ENCODE measurements at places on chromosomes 2 and 18. TPM values are rescaled to one million over a fixed set of nuclear protein-coding genes. Genes with fewer than 3 reads are reported as not detected.

GRCh38 chr2:109549016-109549590 lies 64.7 kb downstream of the SEPTIN10 start:
- DNase-seq: no peak

GRCh38 chr2:56088411-56088810 lies 95.4 kb upstream of the CCDC85A start:
- DNase-seq: no peak

- no peak for DNase-seq
Observed at GRCh38 chr2:45941531-45942236, 290.2 kb downstream of the PRKCE start.

- DNase-seq: no peak
Observed at GRCh38 chr2:144712550-144712940, 192.6 kb upstream of the ZEB2 start.

DNA sequence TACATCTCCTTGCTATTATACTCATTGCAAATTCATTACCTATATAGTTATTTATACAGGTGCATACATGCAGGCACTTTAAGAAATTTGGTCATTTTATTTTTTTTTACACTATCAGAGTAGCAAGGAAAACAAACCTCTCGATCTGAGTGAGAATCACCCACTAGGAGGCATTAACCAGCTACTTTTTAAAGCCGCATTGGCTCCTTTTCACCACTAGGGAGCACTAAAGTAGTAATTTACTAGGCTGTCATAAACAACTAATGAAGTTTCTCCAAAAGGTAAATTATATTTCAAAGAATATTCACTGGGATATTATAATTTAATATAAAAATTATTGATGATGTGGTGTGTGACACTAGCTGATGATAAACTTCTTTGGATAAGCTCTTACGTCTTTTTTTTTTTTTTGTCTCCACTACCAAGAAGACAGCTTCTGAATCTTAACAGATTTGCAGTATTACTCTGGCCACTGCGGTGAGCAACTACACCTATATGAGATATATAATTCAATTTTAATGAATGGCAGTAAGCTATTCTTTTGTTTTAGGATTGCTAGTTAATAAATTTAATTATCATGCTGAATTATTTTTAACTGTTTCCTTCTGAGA lies 101.9 kb downstream of the NOL4 start:
- peak; percentile 43 for DNase-seq

The PRSS56 gene
- total RNA-seq: not detected

GRCh38 chr18:4193086-4193485 lies 262.0 kb downstream of the DLGAP1 start:
- DNase-seq: peak; percentile 41

The CYTIP gene
- total RNA-seq: 8.2 TPM

- DNase-seq: peak; percentile 66
Observed at GRCh38 chr18:845152-845819, 33.2 kb upstream of the YES1 start.

DNA sequence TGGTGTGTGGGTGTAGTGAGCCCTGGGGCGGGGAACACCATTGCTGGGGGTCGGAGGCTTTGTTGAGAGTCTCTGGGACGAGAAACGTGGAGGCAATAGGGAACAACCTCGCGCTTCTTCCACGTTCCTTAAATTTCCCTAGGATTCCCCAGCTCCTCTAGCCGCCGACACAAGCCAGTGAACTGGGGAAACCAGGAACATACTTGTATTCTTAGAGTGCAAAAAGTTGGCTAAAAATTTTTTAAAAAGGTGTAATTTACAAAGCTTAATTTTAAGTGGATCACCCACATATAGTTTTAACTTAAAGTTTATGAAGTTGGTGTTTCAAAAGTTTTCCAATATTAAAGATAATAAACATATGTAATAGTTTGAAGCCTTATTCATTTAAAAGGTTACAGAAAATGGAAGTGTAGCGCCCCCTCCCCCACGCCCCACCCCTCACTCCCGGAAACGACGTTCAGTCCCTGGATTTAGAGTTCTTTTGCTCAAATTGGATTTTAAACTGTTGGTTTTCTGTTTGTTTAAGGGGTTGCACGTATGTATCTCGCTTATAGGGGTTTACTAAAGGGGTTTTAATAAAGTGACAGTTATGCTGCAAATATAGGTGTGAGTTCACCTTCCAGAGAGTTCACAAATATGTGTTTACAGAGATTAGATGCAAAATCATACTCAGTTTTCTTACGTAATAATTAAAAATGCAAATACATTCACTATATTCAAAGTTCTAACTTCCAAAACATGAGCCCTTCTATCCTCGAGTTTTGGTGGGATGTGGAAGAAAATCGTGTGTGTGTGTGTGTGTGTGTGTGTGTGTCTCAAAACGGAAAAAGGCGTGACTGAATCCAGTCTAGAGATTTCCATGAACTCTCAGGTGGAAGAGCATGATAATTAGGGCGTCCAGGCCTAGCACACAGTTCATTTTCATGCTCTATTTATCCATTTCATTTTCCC lies 872 bp downstream of the DSG2 start:
- no peak for DNase-seq

DNA sequence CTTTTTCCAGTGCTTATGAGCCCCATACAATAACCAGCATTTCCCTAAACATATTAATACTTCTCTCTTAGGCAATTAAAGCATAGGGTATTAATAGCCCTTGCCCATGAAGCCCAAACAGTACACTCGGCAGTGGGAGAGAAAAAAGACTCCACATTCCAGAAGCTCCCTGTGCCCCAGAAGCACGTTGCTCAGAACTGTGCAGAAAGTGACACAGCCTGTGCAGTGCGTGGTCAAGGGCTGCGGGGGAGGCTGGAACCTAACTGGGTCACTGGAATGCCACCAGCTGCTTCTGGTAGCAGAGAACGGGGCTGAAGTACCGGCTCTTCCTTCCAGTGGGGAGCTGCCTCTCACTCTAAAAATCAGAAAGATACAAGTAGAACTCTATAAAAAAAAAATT lies 32.7 kb downstream of the EIPR1 start:
- DNase-seq: no peak

GRCh38 chr2:134555411-134555810 lies 163.4 kb downstream of the TMEM163 start:
- DNase-seq: no peak

The CRYGC gene
- total RNA-seq: not detected

DNA sequence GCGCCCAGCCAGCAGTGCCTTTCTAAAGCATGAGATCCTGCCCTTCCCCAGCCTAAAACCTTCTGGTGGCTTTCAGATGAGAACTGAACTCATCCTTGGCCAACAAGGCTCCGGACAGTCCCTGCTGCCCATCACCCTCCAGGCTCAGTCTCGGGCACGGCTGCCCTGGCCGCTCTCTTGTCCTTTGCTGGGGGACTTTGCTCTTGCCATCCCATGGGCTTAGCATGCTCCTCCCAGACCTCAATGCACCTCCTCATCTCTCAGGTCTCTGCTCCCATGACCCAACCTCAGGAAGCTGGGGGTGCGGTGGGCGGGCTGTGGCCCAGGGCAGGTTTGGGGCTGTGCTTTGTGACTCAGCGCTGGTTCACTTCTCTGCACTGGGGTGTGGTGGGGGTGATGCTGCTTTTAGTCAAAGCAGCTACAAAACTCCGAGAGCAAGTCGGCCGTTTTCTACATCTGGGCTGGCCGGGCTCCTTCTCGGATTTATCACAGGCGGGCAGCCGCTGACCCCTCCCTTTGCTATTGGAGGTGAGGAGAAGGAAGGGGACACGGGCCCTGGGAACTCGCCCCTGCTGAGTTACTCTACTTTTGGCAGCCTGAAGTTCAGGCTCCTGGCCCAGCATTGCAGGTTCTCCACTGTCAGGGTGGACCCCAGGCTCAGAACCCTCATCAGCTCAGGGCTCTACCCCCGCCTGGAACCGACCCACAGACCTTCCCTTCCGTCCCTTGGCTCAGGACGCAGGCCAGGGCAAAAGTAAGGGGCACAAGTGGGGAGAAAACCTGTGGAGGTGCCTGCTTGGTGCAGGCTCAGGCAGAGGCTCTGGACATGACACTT lies 90.6 kb upstream of the TAF1B start:
- DNase-seq: no peak

GRCh38 chr18:457140-457519 lies 43.4 kb downstream of the COLEC12 start:
- DNase-seq: peak; percentile 93

- DNase-seq: peak; percentile 10
Observed at GRCh38 chr2:98505311-98505808, 60.7 kb downstream of the INPP4A start.

GRCh38 chr2:38218591-38218991 lies 142.6 kb upstream of the CYP1B1 start:
- DNase-seq: peak; percentile 57

The FBXO48 gene
- 0.79 TPM for total RNA-seq

- DNase-seq: no peak
Observed at GRCh38 chr2:34567128-34567527, 968.0 kb upstream of the FAM98A start.

GRCh38 chr2:203688798-203689197 lies 17.6 kb upstream of the CD28 start:
- no peak for DNase-seq

DNA sequence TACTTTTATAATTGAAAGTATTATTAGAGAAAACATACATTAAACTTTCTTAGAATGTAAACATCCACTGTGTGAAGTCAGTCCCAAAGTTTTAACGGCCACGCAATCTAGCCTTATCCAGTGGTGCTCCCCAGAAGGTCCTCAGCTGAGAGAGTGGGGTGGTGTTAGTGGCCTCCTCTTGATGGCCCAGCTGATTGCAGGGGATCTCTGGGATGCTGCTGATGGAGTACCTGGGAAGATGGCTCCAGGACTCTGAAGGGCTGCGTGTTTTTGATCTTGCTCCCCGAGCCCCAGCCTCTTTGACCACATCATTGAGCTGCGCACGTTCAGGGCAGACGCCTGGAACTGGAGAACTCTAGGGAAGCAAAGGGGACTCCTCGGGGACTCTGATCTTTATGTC lies 181.4 kb downstream of the FAM210A start:
- no peak for DNase-seq

DNA sequence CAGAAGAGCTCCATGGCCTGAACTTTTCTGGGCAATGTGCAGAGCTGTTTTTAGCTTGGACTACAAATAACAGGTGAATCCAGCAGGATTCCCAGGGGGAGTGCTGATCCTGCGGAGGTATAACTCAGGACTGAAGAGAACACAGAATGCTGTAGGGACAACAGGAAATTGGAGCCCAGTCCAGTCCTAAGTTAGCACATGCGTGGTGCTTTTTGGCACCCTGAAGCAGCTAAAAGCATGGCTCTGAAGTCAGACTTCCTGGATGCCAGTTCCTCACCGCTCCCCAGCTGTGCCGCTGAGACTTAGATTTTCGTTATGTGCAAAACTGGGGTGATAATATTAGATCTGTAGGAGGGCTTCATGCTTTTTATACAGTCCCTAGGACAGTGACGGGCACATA lies 58.6 kb downstream of the GALR1 start:
- DNase-seq: no peak

- DNase-seq: no peak
Observed at GRCh38 chr2:175309799-175310198, 128.3 kb upstream of the ATP5MC3 start.

DNA sequence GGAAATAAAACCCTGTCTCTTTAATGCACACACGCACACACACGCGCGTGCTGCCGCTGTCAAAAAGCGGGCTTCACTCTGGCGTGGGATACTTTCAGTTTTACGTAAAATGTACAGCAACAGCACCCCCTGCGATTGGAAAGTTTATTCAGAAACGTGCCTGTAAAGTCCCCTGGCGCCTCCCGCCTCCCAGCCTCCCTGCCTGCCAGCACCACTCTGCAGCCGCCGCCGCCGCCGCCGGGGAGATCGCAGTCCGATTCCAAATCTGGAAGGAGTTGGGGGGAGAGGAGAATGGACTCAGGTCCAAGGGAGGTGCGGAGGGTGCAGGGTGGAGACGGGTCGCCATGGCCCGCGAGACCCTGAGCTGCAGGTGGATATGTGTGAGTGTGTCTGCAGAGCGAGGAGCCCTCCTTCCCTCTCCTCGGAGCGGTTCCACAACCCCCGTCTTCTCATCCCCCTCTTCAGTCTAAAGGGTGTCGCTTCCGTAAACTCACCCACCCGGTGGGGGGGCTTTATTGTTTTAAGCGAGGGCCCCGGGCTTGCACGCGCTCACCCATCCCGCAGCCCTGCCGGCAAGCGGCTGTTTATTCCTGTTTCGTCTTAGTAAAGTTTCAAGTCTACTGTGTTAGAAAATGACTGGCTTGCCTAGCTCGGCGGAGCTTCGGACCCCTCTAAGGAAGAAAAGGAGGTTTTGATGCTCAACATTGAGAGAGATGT lies 1.8 kb upstream of the BCL11A start:
- DNase-seq: peak; percentile 84

The BMP10 gene
- not detected for total RNA-seq

DNA sequence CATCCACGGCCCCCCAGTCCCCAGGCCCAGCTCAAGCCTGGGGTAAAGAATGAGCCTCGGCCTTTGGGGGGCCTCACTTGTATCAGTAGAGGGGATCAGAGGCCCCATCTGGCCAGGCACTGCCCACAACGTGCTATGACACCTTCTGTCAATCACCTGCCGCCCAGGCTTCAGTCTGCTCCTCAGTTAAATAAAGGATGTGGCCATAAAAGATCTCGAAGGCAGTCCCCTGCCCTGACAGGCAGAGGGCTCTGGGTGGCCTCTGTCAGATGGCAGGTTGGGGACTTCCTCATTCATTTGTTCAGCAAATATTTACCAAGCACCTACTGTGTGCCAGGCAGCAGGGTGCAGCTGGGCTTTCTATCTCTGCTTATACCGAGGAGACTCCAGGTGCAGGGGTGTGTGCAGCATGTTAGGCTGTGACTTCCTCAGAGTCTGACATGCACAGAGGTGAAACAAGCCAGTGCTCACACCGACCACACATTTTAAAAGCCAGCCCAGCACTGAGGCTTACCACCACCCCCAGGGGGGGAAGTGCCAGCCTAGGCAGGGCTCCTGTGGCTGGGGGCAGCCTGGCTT lies 166.4 kb downstream of the GALNT1 start:
- DNase-seq: no peak

DNA sequence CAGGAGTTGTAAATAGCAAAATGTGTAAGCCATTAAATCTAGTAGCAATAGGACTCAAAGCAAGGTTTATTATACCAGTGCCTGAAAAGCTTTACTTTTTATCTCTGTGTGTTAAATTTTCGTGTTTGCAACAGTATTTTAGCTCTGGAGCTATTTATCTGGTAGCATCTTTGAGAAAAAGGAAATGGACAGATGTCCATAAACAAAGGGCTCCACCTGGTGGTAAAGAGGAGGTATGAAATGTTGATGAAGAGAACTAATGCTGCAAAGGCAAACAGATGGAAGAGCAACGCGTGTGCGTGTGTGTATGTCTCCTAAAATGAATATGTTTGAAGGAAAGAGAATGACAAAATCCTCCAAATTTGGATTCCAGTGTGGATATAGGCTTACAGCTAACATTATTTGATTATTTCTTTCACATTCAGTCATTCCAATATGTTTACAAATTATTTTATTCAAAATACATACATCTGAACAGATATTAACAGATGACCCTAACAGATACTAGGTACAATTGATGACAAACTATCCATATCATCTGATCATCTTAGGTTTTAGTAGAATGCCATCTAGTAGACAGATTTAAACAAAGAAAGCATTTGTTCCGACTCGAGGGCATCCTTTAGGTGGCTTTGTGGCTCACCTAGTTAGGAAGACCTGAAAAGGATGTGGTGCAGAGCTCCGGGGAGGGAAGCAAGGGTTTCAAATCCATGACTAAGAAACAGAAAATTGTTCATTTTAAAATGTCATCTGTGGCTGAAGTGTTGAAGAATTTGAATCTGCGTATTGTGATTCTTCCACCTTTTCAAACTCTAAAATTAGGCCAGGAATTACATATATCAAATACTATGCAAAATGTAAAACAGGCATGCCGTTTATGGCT lies 383.3 kb downstream of the MTX2 start:
- peak; percentile 74 for DNase-seq

Data from skin of body (tissue), 3 donors.